ENCODE measurements at places on chromosomes 7 and 10. TPM values are rescaled to one million over a fixed set of nuclear protein-coding genes. Genes with fewer than 3 reads are reported as not detected.

Gene IFIT1B
- not detected for total RNA-seq

Gene GHRHR
- not detected for total RNA-seq

Gene C7orf33
- not detected for total RNA-seq

Gene FRG2B
- total RNA-seq = not detected

Gene RSPH10B
- total RNA-seq = 0.37 TPM

Gene CLEC5A
- not detected for total RNA-seq

Gene SPACDR
- 0.37 TPM for total RNA-seq

Gene PTPN20
- total RNA-seq = 1.2 TPM

Gene C10orf53
- total RNA-seq = under 0.01 TPM

Gene WNT8B
- not detected for total RNA-seq

Gene CTTNBP2
- total RNA-seq = 7.0 TPM

Gene SEMA3A
- 113 TPM for total RNA-seq

Gene PON2
- total RNA-seq = 49.4 TPM

Gene SCIN
- total RNA-seq = under 0.01 TPM

Gene CLCN1
- total RNA-seq = not detected

Gene PTEN
- 198 TPM for total RNA-seq

Gene SLC26A5
- total RNA-seq = not detected

Gene SFTPA1
- total RNA-seq = under 0.01 TPM

Gene NOS3
- total RNA-seq = 3.3 TPM

All from uterine smooth muscle cell (primary cell).